ENCODE measurements at places on chromosomes 5 and 9. TPM values are rescaled to one million over a fixed set of nuclear protein-coding genes. Genes with fewer than 3 reads are reported as not detected.

The FNIP1 gene
- total RNA-seq = 44.5 TPM

The NDOR1 gene
- total RNA-seq = 5.2 TPM

The RNF183 gene
- total RNA-seq = not detected

The ZBED3 gene
- 0.09 TPM for total RNA-seq

The CARTPT gene
- total RNA-seq = not detected

- no peaks in the 10 kb centered on the region for H3K4me1 ChIP-seq
- no peak overlapping the region for H3K27ac ChIP-seq
- DNase-seq = no peak
- H3K4me3 ChIP-seq = no peak overlapping the region
- H3K36me3 ChIP-seq = no peaks in the 10 kb centered on the region
Measured at GRCh38 chr5:2284678-2285077, 402.0 kb upstream of the IRX4 start.

DNA sequence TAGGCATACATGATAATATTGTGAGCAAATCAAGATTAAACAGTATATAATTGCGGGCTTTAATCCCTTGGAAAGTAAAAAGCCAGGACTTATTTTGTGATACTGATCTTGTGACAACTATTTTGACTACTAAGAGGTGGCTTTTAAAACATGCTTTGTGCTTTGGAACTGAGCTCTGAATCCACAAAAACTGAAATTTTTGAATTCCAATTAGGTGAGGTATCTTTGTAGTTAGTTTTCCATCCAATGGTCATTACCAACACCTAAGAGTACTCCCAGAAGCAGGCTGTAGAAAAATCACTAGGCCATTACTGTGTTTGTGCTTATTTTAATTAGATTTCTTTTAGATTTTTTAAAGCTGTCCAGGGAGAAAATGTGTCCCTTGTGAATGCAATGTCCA is 559.5 kb upstream of the WWC1 start:
- no peak overlapping the region for H3K4me3 ChIP-seq
- H3K27me3 ChIP-seq = no peaks in the 10 kb centered on the region
- DNase-seq = no peak
- no peaks in the 10 kb centered on the region for H3K36me3 ChIP-seq
- H3K27ac ChIP-seq = peak overlapping the region; percentile 5
- peaks cover 39% of the 10 kb centered on the region for H3K4me1 ChIP-seq

GRCh38 chr9:95670122-95670521 is 153.4 kb upstream of the PTCH1 start:
- no peaks in the 10 kb centered on the region for H3K27me3 ChIP-seq
- no peak overlapping the region for H3K27ac ChIP-seq
- no peak overlapping the region for H3K4me3 ChIP-seq
- no peak for DNase-seq

- no peaks in the 10 kb centered on the region for H3K4me1 ChIP-seq
- no peak overlapping the region for H3K4me3 ChIP-seq
- no peaks in the 10 kb centered on the region for H3K27me3 ChIP-seq
Measured at GRCh38 chr9:129875181-129875611, 39.9 kb downstream of the USP20 start.

DNA sequence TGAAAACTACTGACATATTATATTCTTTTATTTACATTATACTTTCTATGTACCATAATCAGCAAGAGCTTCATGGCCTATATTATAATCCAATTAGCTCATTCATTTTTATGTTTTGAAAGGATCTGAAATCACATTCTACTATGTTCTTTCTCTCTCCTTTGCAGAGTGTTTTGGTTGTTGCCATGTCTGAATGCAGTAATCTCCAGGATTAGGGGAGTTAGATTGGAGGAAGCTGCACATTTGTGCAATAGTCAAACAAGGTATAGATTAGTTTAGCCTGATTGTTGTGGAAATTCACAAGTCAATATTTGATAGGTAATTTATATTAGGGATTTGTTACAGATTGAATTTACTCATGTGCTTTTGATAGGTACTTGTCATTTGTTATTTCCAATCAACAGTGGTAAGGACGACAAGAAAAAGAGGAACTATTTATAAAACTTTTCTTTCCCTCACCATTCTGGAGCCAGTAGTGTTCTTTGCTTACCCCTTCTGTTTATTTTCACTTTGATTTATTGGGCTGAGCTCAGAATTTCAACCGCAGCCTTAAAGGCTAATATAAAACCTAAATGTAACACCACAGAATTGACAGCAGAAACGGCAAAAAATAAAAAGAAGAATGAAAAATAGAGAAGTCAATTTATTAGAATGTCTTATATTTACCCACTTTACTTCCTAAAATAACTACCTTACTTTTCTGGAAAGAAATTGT is 597.0 kb downstream of the CHSY3 start:
- no peak overlapping the region for H3K4me3 ChIP-seq
- DNase-seq = no peak
- no peaks in the 10 kb centered on the region for H3K36me3 ChIP-seq
- H3K4me1 ChIP-seq = no peaks in the 10 kb centered on the region

DNA sequence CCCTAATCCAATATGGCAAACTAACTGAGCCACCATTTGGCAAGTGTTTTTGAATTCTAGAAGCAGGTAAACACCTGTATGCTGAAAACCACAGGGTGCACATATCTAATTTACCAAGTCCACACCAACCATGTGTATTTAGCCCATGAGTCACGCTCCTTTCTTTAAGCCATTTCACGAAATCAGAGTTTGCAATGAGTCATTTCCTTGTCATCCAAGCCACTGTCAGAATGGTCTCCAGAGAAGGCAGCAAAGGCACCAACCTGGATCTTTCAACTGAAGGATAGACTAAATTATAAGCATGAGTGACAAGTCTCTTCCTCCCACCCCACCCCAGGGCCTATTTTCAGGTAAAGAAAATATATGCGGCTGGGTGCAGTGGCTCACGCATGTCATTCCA is 110.0 kb downstream of the PAX5 start:
- no peak overlapping the region for H3K4me3 ChIP-seq
- peak; percentile 56 for DNase-seq
- H3K27ac ChIP-seq = no peak overlapping the region
- no peaks in the 10 kb centered on the region for H3K27me3 ChIP-seq

DNA sequence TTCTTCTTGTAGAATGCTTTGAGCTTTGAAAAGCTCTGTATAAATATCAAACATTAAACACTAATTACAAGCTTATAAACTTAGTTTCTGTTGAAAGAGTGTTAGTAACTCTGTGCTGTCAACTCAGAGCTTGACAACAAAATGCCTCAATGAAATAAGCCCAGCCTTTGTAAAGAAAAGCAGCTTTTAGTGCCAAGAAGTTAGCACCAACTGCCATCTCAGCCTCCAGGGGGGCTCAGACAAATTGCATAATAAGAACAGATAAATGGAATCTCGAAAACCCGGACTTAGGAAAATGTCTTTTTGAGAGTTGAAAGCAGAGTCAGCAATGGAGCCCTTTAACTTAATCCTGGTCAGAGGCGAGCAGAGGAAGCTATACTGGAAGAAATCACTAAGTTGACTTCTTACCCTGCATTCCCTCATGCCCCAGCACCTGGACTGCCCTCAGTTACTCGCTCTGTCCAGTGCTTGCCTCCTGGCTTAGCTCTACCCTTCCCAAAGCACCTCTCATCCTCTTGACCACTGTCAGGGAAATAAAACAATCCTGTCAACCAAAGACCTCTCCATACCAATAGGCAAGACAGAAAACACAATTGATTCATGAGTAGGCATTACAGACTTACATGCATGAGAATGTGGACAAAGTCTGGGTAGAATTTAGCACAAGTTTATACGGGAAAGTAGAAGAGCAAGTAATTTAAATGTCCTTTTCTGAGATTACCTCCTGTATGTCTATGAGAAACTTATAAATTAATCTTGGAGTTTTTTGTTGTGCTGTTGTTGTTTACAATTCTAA is 352.7 kb downstream of the ZNF608 start:
- H3K27me3 ChIP-seq = no peaks in the 10 kb centered on the region
- no peak overlapping the region for H3K4me3 ChIP-seq
- H3K27ac ChIP-seq = no peak overlapping the region

- H3K27ac ChIP-seq = no peak overlapping the region
- H3K4me1 ChIP-seq = 0 out of 2 replicates have a peak, but pooled peaks cover 3% of the 10 kb centered on the region
- no peaks in the 10 kb centered on the region for H3K36me3 ChIP-seq
- DNase-seq = no peak
- H3K4me3 ChIP-seq = no peak overlapping the region
- no peaks in the 10 kb centered on the region for H3K27me3 ChIP-seq
Measured at GRCh38 chr9:15417626-15418025, 5.0 kb upstream of the SNAPC3 start.

DNA sequence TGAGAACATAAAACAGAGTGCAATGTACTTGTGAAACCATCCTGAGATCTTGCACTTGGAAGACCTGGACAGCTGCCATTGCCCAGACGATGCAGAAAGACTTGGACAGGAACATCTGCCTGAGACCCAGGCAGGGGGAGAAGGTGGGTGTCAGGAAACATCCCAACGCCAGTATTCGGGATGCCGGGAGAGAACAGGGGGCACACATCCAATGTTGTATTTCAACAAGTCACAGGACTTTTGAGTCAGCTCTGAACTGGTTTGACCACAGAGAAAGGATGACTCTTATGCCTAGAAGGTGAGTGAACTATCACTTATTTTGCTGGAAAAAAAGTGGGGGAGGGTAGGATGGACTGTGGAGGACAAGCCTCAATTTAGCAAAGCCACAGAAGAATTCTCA is 124.6 kb downstream of the ROR2 start:
- H3K4me3 ChIP-seq = no peak overlapping the region
- DNase-seq = no peak
- no peaks in the 10 kb centered on the region for H3K36me3 ChIP-seq
- no peaks in the 10 kb centered on the region for H3K27me3 ChIP-seq
- no peak overlapping the region for H3K27ac ChIP-seq

- no peak for DNase-seq
- H3K27ac ChIP-seq = no peak overlapping the region
- no peaks in the 10 kb centered on the region for H3K36me3 ChIP-seq
- H3K27me3 ChIP-seq = no peaks in the 10 kb centered on the region
- 0 out of 2 replicates have a peak, but pooled peaks cover 3% of the 10 kb centered on the region for H3K4me1 ChIP-seq
Measured at GRCh38 chr5:83891261-83891660, 170.6 kb upstream of the HAPLN1 start.

- no peaks in the 10 kb centered on the region for H3K36me3 ChIP-seq
- DNase-seq = no peak
- no peaks in the 10 kb centered on the region for H3K27me3 ChIP-seq
- H3K4me3 ChIP-seq = no peak overlapping the region
Measured at GRCh38 chr5:127898551-127899213, 184.9 kb upstream of the SLC12A2 start.

- H3K36me3 ChIP-seq = no peaks in the 10 kb centered on the region
- DNase-seq = no peak
- H3K27ac ChIP-seq = no peak overlapping the region
- no peaks in the 10 kb centered on the region for H3K27me3 ChIP-seq
- H3K4me3 ChIP-seq = no peak overlapping the region
Measured at GRCh38 chr5:113267361-113267900, 167.4 kb downstream of the TSSK1B start.

DNA sequence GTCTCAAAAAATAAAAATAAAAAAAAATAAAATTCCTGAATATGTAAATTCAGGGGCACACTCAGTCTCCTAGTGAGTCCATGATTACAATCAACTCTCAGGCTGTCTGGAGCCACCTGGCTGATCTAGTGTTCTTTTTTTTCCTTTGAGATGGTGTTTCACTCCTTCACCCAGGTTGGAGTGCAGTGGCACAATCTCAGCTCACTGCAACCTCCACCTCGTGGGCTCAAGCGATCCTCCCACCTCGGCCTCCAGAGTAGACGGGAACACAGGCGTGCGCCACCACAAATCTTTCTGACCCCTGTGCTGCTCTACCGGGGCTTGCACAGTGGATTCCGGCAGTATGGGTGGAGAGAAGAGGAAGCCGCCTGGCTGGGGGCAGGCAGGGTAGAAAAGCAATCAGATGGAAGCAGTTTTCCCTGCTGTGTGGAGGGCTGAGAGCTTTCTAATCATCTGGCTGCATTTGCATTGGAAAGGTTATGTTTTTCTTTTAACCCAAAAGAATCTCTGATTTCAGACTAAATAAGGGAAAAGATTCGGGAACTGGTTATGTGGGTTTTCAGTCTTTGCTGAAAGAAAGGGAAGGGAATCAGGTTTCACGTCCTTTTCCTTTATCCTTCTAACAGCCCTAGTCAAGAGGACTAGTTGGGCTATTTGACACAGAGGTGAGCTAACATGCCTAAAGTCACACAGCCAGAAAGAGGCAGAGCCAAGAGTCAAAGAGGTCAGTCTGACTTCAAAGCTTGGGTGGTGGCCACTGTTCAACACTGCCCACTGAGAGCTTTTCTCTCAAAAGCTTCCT is 26.3 kb upstream of the CORO2A start:
- DNase-seq = no peak
- H3K27me3 ChIP-seq = no peaks in the 10 kb centered on the region
- H3K4me1 ChIP-seq = peaks cover 36% of the 10 kb centered on the region
- H3K36me3 ChIP-seq = peaks cover 23% of the 10 kb centered on the region

Measured in SJSA1 (cell line).